Effector memory CD8-positive, alpha-beta T cell (primary cell): ENCODE measurements at places on chromosomes 7 and 10.

GRCh38 chr7:21407796-21408480, 19.9 kb upstream of the SP4 start:
- no peak for DNase-seq

- DNase-seq = no peak
Measured at GRCh38 chr10:32131388-32131787, 75.2 kb upstream of the KIF5B start.

- DNase-seq = peak; percentile 3
Measured at GRCh38 chr7:121107923-121108498, 119.5 kb downstream of the CPED1 start.

GRCh38 chr10:35456153-35456720, 119.9 kb downstream of the CCNY start:
- DNase-seq = no peak

DNA sequence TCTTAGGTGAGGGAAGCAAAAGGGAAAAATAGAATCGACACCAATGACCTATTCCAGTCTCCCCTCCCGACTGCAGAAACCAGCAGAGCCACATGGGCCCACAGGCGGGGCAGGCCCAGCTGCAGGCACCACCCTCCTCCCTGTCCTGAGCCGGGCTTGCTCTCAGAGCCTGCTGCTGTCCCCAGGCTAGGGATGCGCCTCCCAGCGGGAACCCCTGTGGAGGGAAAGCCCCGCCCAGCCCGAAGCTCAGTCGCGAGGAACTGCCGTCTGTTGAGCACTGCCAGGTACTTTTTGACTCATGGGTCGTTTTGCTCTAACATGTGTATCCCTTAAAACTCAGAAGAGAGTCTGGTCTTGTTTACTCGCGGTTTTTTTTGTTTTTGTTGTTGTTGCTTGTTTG, 124.5 kb upstream of the RET start:
- no peak for DNase-seq

- DNase-seq = no peak
Measured at GRCh38 chr7:36567699-36568451, 156.4 kb downstream of the AOAH start.

- DNase-seq = no peak
Measured at GRCh38 chr10:66071907-66072306, 853.9 kb upstream of the LRRTM3 start.

DNA sequence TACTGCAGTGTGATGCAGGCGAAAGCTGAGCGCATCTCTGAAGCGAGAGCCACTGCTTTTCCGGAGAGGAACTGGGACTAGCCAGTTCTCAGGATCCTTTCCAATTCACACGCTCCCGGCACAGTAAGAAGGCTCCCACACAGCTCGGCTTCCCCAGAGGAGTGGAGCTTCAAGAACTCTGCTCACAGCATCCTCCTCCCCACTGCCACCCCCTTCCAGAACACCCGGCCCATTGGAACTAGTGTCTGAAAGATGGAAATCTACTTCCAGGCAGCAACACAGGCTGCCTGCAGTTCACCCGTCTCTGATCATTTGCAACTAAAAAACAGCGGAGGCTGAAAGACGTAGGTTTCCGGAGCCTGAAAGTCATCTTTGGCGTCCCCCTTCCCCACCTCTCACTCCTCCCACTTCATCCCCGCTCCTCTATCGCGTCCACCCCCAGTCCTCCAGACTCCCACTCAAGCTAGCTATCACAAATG, at the start of gene DGKB:
DGKB (minus strand) TSS at position 163 of the 479 bp plus-strand sequence.
- DNase-seq = no peak

GRCh38 chr7:55127622-55128081, 108.8 kb downstream of the EGFR start:
- no peak for DNase-seq

DNA sequence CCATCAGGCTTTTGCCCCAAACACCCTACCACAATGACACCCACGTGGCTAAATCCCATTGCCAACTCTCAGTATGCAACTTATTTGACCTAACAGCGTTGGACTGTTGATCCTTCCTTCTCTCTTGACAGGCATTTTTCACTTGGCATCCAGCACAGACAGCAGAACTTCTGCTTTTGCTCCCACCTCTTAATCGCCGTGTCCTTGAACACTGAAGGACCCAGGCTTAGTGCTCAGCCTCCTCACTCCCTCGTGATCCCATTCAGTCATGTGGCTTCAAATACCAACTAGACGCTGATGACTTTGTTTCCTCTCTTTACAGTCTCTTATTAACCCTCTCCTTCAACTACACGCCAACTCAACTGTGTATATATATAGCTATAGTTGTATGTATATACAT, 25.0 kb downstream of the ZFAND2A start:
- DNase-seq = no peak

DNA sequence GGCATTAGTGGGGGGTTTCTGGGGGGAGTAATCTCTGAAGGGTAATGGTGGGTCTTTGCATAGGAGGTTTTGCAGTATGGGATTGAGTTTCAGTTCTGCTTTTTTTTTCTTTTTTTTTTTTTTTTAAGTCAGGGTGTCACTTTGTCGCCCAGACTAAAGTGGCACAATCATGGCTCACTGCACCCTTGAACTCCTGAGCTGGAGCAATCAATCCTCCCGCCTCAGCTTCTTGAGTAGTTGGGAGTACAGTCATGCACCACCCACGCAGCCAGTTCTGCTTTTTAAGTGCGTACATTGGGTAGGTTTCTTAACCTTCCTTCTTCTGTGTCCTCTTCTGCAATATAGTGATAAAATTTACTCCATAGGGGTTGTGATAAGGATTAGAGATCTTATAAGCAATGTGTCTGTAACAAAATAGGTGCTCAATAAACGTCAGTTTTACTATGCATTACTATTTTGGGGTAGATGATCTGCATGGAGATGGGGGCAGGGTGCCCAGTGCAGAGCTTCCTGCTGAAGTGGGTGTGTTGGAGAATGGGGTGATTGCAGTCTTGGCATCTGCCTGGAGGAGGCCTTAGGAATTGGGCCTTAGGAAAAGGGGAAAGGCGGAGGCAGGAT, 9.6 kb downstream of the KAZALD1 start:
- no peak for DNase-seq

- no peak for DNase-seq
Measured at GRCh38 chr7:148726385-148726784, 27.7 kb downstream of the CUL1 start.

DNA sequence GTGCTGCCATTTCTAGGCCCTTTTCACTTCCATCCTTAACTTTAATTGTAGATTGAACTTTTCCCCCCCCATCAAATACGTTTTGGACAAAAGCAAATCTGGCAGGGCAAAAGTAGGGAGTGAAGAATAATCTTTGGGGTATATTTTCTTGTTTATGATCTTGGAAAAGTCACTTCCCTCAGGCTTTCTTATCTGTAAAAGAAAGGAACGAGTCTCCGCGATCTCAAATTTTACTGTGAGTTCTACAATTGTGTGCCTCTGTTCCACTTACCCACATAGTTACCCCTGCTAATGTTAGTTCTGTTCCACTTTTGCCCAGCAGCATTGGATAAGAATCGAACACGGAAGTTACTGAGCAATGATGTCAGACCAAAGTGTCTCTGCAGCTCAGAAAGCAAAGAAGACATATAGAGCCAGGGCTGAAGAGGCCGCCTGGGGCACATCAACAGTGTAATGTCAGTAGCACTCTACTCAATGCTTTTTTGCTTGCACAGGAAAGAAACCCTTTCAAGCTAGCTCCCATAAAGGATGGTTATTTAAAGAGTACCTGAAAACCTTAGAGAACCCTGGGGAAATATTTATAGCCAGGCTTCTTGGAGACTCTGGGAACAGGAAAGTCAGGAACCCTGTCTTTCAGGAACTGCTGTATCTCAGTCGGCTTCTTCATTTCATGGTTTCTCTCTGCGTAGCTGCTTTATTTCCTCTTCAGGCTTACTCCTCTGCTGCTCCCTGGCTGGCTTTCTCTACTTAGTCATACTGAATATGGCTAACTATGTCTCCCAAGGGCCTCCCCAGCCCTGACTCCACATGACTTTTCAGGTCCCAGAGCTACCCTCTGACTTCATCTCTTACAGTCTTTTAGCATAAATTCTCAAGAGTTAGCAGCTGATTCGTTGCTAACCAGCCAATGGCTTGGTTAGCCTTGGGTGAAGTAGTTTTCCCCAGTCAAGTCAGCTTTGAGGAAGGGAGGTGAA, 123.7 kb upstream of the FAM3C start:
- no peak for DNase-seq

DNA sequence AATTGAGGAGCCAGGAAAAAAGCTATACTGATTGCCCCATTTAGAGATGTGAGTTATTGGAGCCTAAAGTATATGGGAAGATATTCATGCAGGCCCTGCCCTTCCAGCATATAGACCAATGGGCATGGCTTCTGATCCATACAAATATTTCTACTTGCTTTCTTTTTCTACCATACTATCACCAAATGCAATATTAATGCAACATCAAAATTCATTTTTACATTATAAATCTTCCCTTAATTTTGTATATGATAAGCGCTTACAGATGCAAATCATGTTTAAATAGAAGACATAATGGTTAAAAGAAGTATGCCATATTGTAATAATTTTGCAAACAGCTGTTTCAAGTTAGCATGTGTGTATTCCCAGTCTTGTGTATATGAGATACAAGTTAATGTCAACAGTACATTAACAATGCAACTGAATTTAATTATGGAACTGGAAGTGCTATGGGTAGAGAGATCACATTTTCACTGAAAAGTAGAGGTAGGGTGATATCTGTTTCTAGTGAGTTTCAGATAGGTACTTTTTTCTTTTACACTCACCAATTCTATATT, 24.6 kb upstream of the WNT16 start:
- no peak for DNase-seq

DNA sequence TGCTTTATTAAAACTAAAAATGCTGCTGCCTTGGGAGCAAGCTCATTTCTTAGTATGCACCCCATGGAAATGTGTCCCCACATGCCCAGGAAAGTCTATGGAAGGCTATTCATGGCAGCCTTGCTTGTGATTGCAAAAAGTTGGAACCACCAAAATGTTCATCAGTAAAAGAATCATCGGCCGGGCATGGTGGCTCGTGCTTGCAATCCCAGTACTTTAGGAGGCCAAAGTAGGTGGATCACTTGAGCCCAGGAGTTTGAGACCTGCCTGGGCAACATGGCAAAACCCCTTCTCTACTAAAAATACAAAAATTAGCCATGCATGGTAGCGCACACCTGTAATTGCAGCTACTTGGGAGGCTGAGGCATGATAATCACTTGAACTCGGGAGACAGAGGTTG, 79.8 kb downstream of the ARHGAP22 start:
- no peak for DNase-seq
